ENCODE measurements at places on chromosomes 7 and 10.

GRCh38 chr7:24328050-24328449, 44.1 kb downstream of the NPY start:
- no peak for DNase-seq

DNA sequence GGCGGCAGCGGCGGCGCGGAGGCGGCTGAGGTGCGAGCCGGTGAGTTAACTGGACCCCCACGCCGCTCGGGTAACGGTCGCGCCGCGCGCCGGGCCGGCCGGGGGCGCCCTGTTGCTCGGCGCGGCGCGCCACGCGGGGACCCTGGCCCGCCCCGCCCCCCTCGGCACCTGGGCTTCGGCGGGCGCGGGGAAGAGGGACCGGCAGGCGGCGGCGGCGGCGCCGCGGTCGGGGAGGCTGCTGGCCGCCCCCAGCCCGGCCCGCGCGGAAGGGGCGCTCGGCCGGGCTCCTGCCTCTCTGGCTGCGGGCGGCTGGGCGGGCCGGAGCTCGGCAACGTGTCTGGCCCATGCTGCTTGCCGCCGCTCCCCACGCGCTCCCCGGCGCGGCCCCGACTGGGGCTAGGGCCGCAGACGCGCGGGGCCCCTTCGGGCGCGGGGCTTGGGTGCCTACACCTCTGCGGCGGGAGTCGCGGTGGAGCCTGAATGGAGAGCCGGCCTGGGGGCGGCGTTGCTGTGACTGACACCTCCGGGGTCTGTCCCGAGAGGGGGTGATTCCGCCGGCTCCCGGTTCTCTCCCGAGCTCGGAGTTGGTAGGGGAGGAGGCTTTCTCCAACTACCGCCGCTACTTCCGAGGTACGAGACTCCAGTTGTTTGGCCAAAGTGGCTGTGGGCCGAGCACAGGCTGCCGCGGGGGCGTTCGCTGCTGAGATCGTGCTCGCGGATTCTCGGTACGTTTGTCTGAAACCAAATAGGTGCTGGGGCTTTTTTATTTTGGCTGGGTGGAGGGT, 494 bp downstream of the PALS2 start:
- DNase-seq = no peak

DNA sequence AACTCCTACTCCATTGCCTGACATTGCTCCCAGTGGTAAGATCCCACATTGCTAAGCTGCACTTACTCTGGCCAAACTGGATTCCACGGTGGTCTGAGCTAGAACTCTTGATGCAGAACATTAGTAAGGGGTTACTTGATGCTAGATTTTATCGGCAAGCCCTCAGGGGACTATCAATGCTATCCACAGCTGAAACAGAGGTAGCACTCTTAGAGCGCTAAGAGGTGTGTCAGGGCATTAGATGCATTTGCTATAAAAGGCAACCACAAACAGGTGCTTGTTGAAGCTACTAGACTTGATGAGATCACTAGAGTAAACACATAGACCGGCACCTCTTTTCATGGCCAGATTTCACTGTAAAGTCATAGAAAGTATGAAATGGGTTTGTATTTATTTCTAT, 116.3 kb downstream of the MDFIC start:
- no peak for DNase-seq

- DNase-seq = no peak
Measured at GRCh38 chr10:93991596-93992284, 2.0 kb upstream of the PLCE1 start.

- no peak for DNase-seq
Measured at GRCh38 chr7:129923709-129924108, 29.1 kb downstream of the UBE2H start.

- no peak for DNase-seq
Measured at GRCh38 chr7:22377703-22378102, 20.7 kb upstream of the RAPGEF5 start.

DNA sequence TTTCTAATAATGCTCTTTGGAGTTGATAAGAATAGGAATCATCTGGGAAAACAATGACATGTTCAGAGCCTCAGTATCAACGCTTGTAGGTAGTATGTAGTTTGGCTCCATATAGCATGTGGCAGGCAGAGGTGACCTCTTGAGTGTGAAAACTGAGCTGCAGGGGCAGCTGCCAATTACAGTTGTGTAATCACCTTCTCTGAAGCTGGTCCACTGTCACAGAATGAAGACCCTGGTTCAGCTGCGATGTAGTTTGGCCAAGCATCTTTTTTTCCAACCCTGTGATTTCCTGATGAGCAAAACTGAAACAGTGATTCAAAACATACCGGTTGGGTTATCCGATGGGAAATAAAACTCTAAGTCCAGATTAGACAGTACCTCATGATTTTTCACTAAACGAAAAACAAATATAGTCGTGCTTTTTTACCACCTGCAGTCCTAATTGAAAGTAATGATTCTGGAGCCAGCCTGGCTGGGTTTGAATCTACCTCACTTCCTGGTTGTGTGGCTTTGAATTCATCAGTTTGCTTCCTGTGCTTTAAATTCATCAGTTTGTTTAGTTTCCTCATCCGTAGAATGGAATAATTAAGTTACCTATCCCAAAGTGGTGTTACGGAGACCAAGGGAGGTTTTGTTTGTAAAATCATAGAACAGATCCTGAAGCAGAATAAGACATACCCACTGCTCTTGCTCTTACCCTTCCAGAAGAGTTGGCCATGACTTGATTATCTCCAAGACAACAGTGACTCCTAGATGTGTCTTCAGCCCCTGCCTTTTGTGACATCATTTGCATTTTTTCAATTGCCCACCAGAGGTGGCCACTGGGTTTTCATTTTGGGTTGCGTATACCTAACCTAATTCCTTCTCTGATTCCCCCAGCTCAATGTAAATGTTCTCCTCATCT, 87.4 kb downstream of the CELF2 start:
- DNase-seq = no peak

DNA sequence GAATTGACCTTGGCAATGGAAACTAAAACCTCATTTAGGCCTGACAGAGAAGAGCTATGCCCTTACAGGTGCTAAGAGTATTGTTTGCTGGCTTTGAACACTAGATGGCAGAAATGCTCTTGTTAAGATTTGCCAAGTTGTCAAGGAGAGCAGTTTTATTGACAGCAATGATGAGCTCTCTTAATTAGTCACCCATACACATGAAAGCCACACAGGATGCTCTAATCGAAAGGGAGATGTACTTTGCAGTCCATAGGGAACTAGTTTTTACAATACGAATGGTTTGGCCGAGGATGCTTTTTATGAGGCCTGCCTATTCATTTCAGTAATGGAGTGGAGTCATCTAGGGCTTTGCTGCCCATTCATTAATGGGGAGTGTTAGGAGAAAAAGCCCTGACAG, 45.4 kb upstream of the MBL2 start:
- peak; percentile 13 for DNase-seq

DNA sequence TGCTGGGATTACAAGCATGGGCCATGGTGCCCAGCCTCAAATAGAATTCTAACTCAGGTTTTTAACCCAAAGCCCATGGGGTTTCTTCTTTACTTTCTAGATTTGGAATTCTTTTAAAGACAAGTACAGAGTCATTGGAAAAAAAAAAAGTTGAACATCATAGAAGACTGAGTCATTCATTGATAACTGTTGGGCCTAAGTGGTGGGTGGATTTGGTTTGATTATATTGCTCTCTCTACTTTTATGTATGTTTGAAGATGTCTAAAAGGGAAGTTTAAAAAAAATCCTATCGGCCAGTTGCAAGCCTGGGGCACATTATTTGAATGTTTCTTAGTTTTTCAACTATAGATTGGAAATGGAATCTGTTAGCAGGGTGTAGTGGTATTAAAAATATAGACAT, 49.7 kb downstream of the INPP5F start:
- no peak for DNase-seq

GRCh38 chr7:78691584-78691983, 761.9 kb downstream of the MAGI2 start:
- no peak for DNase-seq

DNA sequence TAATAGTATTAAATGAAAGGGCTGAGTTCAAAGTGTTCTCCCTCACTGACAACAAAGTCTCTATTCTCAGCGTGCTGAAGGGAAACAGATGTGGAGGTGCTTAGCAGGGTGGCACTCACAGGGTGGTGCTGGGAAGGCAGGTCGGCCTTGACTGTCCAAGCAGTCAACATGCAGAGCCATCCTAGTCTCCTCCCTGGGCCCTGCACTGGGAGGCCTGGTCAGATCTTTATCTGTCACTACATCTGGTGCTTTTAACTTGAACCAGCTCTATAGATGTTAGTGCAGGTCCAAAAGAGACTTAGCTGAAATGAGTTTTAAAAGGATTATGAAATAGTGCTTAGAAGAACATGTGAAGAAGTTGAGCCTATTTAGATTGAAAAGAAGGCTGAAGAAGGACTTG, 82.1 kb downstream of the AVL9 start:
- no peak for DNase-seq

GRCh38 chr7:17498230-17498629, 199.8 kb downstream of the AHR start:
- no peak for DNase-seq

GRCh38 chr7:157355784-157356511, 19.1 kb downstream of the DNAJB6 start:
- DNase-seq = no peak

GRCh38 chr10:101040061-101040460, 9.0 kb downstream of the SFXN3 start:
- DNase-seq = no peak

DNA sequence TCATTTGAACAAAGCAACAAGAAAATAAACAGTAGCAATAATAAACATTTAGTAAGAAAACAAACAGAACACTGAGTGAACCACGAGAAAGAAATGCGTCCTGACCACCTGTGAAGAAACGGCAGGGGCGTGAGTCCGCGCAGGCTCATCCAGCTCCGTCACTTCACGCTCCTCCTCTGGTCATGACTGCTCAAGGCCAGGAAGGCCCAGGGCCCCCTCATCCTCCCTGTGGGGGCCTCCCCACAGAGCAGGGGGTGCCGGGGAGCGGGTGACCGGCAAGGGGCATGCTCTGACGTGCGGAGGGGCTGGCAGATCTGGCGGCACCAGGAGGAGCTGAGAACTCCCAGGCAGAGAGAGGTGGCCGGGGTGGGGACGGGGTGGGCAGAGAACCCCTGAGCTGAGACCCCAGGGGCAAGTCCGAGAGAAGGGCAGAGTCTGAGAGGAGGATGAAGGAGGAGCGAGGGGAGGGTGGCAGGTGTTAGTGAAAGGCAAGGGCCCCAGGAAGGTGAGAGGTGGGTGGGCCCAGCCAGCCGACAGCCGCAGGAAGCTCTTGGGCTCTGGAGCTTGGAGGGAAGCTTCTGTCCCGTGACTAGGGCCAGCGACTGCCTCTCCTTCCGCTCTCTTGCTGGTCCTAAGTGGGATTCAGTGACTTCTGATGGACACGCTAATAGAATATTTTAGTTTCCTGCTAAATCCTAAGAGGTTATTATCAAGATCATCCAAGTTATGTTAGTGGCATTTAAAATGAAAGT, 223.9 kb downstream of the TCERG1L start:
- DNase-seq = no peak

DNA sequence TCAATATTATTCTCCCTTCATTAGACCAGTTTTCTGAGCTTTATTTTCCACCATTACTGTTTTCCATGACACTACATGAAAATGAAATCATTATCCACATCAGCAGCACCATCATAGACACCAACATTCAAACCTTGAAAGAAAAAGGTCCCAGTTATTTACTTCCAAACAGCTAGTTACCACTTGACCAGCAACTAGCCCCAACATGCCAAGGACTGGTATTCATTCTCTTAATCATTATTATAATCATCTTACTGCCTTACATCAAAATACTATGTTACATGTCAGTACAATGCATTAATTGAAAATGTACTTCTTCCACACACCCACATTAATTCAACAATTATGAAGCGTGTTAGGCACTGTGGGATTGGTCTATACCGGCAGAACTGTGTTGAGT, 199.4 kb downstream of the TSPAN12 start:
- no peak for DNase-seq

DNA sequence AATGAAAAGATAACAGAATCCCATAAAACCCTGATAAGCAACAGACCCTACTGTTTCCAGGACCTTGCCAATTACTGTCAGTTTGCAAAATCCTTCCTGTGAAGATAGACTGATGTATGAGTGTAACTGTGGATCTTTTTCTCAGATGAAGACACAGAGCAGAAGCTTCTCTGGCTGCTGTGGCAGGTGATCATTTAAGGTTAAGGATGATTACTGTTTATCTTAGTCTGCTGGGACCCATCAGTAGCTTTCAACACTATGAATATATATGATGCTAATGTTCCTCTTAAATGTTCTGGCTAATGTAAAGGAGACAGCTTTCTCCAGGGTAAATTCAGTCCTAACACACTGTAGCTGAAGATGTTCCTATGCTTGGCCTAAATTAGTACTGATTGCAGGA, 56.0 kb upstream of the CTTNBP2 start:
- DNase-seq = no peak

DNA sequence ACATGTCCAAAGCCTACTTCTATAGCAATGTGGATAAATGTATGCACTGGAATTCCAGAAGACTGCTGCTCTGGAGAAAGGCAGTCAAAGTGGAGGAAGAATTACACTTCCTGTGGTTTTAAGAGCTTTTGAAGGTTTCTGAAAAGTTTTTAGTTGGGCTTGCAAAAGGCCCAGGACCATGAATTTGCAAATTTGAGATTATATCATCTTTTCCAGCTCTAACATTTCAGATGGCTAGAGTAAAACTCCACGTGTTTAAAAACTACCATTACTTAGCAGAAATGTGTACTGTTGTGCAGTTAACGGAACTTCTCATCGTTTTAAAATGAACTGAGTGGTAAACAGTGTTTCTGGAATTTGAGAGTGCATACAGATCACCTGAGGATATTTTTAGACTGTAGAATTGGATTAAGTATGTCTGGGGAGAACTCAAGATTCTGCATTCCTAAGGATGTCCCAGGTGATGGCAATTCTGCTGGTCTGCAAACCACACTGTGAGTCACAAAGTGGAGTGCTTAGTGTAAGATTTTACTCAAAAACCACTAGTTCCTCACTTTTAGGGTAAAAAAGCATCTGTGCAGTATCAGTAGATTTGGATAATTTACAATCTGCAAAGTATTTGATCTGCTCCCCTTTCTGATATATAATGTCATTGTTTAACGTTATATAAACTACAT, 32.9 kb upstream of the CCDC71L start:
- no peak for DNase-seq

DNA sequence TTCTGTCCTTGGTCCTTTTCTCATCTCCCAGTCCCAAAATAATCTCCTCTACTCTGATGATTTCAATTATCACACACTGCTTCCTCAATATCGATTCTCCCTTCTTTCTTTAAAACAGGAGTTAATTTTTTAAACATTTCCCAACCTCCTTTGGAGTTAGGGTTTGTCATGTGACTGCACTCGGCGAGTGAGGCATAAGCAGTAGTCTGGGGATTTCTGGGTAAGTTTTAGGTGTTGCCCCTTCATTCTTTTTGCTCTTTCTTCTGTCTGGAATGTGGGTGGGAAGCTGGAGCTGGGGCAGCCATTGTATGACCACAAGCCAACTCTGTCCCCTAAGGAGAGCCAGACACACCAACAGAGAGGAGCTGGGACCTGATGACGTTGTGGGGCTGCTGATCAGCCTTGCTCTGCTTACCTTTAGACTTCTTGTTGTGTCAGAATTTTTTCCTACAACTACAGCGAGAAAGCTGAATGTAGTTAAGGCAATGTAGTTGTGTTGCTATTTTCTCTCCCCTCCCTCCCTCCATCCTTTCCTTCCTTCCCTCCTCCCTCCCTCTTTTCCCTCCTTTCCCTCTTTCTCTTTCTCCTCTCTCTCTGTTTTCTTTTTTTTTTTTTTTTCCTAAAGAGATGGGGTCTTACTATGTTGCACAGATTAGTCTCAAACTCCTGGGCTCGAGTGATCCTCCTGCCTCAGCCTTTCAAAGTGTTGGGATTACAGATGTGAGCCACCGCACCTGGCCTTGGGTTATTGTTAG, 6.5 kb upstream of the TSPAN14 start:
- no peak for DNase-seq

Data from NCI-H2081 treated with DMSO at 0.1 percent for 48 hours (cell line).